ENCODE measurements at places on chromosomes 12 and 14.

- DNase-seq, result no peak
These were observed 72.4 kb downstream of the IQSEC3 start for GRCh38 chr12:138898-139534.

- DNase-seq, result no peak
These were observed 13.8 kb downstream of the TSPAN9 start for GRCh38 chr12:3091038-3091319.

DNA sequence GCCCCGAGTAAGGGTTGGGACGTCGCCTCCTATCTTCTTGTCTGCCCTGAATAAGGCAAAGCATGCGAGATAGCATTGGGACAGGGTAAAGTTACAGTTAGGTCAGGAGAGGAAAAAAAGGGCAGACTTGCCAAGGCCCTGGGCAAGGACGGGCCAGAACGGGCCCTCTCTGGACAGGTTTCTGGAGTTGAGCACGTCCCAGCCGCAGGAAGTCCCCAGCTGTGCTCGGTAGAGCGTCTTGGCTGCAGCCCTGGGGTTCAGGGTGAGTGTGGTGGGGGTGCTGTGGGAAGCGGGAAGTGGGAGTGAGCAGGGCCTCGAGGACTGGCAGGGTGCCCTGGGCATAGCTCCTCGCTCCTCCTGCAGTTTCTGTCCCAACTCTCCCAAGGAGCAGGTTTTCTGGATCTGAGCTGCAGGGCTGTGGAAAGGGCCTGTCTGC lies 5.4 kb downstream of the RPS6KL1 start:
- DNase-seq, result no peak

GRCh38 chr14:61461808-61462275 lies 140.5 kb downstream of the PRKCH start:
- no peak for DNase-seq

GRCh38 chr14:93778856-93779629 lies 9.2 kb downstream of the PRIMA1 start:
- no peak for DNase-seq

DNA sequence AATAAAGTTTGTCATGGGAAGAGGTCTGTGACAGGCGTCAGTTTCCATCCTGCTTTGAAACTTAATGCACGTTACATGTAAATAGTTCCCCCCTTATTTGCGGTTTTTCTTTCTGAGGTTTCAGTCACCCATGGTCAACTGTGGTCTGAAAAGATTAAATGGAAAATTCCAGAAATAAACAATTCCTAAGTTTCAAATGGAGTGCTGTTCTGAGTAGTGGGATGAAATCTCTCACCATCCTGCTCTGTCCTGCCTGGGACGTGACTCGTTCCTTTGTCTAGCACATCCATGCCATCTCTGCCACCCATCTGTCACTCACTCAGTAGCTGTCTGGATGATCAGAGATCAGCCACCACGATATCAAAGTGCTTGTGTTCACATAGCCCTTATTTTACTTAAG lies 51.3 kb upstream of the DICER1 start:
- no peak for DNase-seq

- no peak for DNase-seq
These were observed 1038.3 kb downstream of the BCL11B start for GRCh38 chr14:98233656-98234055.

- no peak for DNase-seq
These were observed 53.3 kb downstream of the TMTC1 start for GRCh38 chr12:29730481-29730880.

GRCh38 chr12:32270818-32271710 lies 128.3 kb upstream of the FGD4 start:
- no peak for DNase-seq

- no peak for DNase-seq
These were observed 64.1 kb upstream of the OTX2 start for GRCh38 chr14:56874375-56874774.

GRCh38 chr12:75721796-75722195 lies 210.4 kb upstream of the KRR1 start:
- DNase-seq, result no peak

DNA sequence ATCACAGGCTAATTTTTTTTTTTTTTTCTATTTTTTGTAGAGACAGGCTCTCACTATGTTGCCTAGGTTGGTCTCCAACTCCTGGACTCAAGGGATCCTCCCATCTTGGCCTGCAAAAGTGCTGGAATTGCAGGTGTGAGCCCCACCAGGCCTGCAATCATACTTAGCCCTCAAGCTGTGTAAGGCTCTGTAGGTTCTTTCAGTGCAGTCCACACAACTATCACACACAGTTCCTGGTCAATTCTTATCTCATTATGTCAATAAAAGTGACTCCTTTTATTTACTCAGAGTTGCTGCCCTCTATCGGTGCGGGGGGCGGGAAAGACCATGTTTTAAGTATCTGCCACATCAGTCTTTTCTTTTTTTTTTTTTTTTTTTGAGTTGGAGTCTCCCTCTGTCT lies 29.0 kb downstream of the SLC2A3 start:
- DNase-seq, result no peak

- no peak for DNase-seq
These were observed 8.6 kb downstream of the PMEL start for GRCh38 chr12:55957106-55957859.

DNA sequence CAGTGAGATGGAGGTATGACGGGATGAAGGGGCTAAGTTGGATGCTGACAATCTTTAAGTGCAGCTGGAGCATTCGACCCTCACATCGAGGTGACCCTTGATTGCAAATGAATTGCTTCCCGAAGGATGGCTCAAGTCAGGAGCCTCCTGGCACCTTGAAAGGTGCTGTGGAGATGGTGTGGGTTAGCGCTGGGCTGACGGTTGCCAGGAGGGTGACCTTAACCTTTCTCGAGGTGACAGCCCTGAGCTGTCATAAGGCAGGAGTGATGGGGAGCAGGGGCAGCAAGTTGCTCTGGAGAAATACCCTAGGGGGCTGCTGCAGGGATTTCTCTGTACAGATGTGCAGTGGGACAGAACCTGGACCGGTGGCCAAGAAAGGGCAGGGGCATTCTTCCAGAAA lies 122.8 kb downstream of the CRACR2A start:
- DNase-seq, result no peak

DNA sequence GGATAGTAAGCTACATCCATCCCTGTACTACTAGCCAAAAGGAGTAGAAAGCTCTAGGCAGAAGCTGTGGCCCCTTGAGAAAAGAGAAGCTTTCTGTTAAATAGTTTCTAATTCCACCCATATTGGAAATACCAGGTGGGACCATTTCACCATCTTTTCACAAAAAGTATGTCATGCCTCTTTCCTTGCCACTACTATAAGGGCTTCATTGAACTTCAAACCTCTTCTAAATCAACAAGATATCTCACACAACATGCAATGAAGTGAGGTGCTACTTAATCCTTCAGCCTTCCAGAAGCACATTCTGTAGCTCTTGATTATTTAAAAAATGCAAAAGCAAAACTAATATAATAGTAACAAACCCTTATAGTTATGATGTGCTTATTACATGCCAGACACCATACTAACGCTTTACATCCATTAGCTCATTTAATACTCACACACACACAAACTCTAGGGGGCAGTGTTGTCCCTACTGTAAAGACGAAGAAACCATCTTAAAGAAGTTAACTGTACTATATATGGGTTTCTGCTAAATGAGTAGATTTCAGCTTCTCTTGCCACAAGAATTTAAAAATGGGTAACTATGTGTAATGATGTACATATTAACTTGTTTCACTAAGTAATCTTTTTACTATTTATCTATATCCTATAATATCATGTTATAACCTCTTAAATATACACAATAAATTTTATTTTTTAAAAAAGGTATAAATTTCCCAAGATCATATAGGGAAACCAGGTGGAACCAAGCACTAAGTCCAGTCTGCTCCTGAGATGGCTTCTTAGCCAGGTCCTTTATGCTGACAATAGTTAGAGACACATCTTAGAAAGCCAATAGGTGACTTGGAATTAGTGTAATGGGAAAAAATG lies 124.4 kb downstream of the RPS29 start:
- DNase-seq, result peak; percentile 81

DNA sequence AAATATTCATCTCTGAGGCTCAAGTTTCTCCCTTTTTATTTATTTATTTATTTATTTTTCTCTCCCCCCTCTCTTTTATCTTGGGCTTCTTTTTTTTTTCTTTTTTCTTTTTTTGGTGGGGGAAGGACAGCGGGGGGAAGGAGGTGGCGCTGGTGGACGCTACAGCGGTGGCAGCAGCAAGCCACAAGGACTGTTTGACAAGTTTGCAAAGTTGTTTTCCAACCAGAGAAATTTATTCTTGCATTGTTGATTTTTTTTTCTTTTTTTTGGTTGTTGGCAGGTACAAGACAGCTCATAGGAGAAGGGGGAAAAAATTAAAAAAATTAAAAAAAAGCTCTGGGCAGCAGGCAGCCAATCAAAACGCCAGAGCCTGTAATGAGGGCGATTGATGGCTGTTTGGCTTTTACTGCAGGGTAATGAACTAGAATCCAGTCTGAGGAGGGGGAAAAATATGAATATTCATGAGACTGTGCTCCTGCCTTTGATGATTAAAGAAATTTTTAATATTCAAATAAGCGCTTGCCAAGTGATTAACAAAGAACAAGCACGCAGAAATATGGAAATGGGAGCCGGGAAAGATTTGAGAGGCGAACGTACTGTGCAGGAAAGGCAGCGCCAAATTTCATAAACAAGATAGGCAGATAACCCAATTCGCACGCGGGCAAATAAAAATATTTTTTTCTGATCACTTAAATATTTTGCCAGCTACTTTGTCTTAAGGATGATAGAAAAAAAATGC lies 36.2 kb downstream of the BCL11B start:
- no peak for DNase-seq

GRCh38 chr12:124923905-124924734 lies 9.7 kb upstream of the UBC start:
- DNase-seq, result no peak

- no peak for DNase-seq
These were observed 397.6 kb downstream of the NUAK1 start for GRCh38 chr12:105740970-105741725.

DNA sequence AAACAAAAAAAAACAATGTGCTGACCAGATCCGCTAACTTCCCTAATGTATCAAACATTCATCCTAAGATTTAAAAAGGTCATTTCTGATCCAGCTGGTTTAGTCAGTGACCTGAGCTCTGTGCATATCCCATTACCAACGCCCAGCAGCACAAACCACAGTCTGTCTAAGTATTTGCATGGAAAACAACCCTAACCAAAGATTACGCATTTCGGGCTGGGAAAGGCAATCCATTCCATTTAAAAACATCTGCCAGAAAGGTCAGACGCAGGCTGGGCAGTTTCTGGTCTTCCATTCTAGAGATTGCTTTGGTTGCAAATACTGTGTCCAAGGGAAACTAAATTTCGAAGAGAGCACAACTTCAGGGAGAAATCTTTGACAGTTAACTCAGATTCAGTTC lies 234.9 kb downstream of the FLRT2 start:
- no peak for DNase-seq

- DNase-seq, result no peak
These were observed 152.3 kb upstream of the EGLN3 start for GRCh38 chr14:34103176-34103575.

GRCh38 chr12:120737557-120738251 lies 12.1 kb downstream of the ACADS start:
- no peak for DNase-seq

DNA sequence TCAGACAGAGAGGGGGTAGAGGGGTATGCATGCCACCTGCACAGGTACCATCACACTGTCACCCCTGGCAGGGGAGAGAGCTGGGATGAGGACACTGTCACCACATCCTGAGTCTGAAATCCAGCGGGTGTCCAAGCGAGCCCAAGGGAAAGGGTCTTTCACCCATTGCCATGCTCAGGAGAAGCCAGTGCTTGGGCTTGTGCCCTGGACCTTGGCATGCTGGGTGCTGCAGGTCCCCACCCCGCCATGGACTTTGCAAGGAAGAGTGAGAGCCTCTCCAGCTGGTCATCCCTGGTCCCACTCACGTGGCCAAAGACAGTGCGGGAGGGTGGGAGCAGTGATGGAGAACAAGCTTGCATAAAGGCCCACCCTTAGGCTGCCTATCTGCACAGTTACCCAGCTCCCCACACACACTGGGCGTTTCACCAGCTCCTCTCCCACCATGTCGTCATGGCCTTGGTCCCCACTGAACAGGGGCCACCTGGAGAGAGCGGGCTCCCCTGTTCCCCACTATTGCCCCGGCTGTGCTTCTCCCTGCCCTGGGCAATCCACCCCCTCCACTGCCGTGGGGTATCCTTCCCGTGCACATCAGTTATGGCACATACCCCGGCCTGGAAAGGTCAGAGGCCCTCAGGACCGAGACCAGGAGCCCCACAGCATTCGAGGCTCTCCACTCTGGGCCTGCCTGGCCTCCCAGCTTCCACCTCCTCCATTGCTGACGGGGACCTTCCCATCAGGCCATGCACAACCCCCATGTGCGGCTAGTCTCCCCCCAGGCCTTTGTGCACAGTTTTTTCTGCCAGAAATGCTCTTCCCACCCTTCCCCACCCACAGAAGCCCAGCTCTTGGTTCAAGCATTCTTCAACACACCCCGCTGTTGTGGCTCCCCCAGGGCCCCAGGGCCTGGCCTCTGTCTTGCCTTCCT lies 58.6 kb upstream of the BCL11B start:
- DNase-seq, result no peak

DNA sequence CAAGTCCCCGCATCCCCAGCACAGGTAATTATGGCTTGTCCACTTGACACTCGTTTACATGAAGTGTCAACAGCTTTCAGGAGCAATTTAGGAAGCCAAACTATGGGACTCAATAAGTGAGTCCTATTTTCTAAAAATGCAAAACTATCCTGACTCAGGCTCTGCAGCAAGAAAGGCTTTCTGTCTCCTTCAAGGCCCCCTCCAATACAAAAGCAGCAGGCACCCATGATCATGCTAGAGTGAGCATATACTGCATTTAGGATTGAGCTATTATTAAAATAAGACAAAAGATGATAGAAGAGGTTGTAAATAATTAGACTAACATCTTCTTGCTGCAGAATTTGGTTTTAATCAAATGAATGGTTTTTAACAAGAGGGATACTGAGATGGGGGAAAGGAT lies 3.2 kb downstream of the SIX6 start:
- no peak for DNase-seq

DNA sequence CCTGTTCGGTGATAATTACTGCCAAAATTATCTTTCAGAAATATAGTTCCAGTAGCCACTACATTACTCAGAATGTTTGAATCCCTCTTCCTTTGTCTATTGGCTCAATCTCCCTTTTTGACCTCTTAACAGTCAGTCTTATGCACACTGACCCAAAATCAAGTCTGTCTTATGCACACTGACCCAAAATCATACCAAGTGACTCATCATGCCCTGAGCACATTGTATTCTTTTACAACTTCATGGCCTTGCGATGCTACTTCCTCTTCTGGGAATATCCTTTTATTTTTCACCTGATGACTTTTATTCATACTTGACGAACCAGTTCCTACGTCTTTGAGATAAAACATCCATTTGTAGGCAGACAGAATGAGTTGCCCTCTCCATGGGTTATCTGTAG lies 182.3 kb downstream of the NPAS3 start:
- no peak for DNase-seq

- no peak for DNase-seq
These were observed 103.1 kb downstream of the RFLNA start for GRCh38 chr12:124397807-124398577.

All from thymus (tissue), 14 donors.